ENCODE measurements at places on chromosomes 13 and 19.

GRCh38 chr19:10419646-10420443 lies 493 bp upstream of the PDE4A start:
- DNase-seq = peak; percentile 63

- DNase-seq = no peak
These were observed 838 bp downstream of the AKAP11 start for GRCh38 chr13:42272804-42273175.

- DNase-seq = no peak
These were observed 19.5 kb downstream of the PLEKHJ1 start for GRCh38 chr19:2216361-2217225.

GRCh38 chr19:51559240-51559639 lies 11.8 kb upstream of the ZNF175 start:
- DNase-seq = no peak
